ENCODE measurements at places on chromosomes 2 and 18. TPM values are rescaled to one million over a fixed set of nuclear protein-coding genes. Genes with fewer than 3 reads are reported as not detected.

The TRIM43 gene
- total RNA-seq, result not detected

The ZEB2 gene
- 232 TPM for total RNA-seq

The GNAL gene
- total RNA-seq, result 0.12 TPM

The SLC4A1AP gene
- 25.6 TPM for total RNA-seq

The ERLEC1 gene
- 22.9 TPM for total RNA-seq

The SMPD4 gene
- total RNA-seq, result 67.5 TPM

The SNED1 gene
- total RNA-seq, result 346 TPM

The HOXD3 gene
- not detected for total RNA-seq

The EFEMP1 gene
- total RNA-seq, result not detected

- DNase-seq, result no peak
These were observed 21.2 kb downstream of the NPPC start for GRCh38 chr2:231905026-231905425.

- no peak for DNase-seq
These were observed 129.6 kb upstream of the CNGA3 start for GRCh38 chr2:98216616-98217015.

DNA sequence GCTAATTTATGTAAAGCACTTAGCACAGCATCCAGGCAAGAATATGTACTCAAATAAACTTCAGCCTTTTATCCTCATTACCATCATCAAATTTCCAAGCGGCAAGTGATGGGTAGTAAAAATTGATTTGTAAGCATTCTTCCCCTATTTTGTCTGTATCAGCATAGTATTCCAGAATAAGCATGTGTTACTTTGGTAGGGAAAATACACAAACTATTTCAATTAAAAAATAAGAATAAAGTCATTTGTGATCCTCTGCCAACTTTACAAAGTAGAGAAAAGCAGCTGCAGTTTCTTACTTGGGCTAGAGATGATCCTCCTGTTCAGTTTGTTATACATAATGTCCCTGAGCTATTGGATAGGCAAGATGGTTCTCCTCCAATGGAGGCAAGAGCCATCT lies 493.2 kb downstream of the ZEB2 start:
- no peak for DNase-seq

DNA sequence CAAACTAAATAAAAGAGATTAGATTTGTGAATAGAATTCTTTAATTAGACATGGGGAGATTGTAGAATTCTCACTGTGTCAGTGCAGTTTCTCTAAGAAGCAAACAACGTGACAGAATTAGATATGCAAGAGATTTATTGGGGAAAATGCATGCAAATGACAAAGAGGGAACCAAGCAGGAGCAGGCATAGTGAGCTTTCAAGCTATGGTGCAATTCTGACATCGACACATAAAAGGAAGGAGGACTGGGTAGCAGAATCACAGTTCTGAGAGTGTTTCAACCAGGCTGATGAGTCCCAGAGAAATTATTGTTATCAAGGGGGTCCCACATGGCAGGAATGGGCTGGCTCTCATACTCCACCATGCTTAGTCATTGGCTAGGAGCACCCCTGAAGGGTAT lies 338.4 kb downstream of the FIGN start:
- DNase-seq, result no peak

- DNase-seq, result peak; percentile 62
These were observed 11.6 kb upstream of the RBFA start for GRCh38 chr18:80022613-80023012.

DNA sequence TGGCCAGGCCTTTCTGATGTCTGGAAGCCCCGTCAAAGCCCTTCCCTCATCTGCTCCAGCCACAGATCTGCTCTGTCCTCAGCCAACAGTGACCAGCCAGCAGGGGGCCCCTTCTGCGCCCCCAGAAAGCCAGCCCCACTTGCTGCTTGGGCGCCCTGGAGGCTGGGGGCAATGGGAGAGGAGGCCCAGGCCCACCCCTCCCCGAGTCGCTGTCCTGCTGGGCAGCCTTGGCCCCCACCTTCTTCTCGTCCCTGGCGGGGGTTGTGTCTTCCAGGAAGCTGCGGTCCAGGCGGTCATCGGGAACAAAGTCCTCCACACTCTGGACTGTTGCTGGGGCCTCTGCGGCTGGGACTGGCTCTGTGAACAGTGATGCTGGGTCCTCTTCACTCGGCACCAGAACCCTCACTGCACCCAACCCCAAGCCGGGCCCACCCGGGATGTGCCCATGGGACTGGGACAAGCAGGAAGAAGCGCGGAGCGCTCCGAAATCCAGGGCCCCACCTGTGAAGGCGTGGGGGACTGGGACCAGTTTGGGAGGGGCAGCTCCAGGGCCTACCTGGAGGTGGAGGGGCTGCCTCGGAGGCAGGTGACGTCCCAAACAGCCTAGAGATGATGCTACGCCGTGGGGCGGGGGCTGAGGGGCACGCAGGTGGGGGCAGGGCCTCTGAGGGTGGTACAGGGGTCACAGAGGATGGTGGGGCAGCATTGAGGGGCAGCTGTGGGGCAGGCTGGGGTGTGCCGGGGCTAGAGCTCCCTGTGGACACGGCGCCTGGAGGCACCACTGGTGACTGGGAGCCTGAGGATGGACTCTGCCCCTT lies 257.6 kb downstream of the ANKRD30B start:
- no peak for DNase-seq

GRCh38 chr18:40258311-40258710 lies 1696.7 kb upstream of the PIK3C3 start:
- DNase-seq, result no peak

- DNase-seq, result no peak
These were observed 10.7 kb downstream of the FN1 start for GRCh38 chr2:215425021-215425782.

DNA sequence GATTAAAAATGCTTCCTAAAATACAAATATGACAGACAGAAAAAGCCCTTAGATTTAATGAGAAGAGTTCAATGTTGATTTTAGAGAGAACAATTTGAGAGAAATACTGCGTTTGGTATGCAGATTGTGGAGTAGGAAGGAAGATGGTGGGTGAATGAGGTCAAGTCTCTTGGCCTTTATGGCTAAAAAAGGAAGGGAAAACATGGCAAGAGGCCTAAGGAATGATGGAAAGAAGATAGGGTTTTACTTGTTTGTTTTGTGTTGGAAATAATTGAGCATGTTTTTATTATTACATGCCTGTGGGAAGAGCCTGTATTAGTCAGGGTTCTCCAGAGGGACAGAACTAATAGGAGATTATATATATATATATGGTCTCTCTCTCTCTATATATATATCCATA lies 318.1 kb downstream of the TRIB2 start:
- no peak for DNase-seq

GRCh38 chr2:28228434-28228995 lies 164.1 kb upstream of the FOSL2 start:
- no peak for DNase-seq

- DNase-seq, result no peak
These were observed 189.3 kb downstream of the ANAPC1 start for GRCh38 chr2:111694700-111695101.

- no peak for DNase-seq
These were observed 14.8 kb downstream of the AFTPH start for GRCh38 chr2:64538764-64539433.

DNA sequence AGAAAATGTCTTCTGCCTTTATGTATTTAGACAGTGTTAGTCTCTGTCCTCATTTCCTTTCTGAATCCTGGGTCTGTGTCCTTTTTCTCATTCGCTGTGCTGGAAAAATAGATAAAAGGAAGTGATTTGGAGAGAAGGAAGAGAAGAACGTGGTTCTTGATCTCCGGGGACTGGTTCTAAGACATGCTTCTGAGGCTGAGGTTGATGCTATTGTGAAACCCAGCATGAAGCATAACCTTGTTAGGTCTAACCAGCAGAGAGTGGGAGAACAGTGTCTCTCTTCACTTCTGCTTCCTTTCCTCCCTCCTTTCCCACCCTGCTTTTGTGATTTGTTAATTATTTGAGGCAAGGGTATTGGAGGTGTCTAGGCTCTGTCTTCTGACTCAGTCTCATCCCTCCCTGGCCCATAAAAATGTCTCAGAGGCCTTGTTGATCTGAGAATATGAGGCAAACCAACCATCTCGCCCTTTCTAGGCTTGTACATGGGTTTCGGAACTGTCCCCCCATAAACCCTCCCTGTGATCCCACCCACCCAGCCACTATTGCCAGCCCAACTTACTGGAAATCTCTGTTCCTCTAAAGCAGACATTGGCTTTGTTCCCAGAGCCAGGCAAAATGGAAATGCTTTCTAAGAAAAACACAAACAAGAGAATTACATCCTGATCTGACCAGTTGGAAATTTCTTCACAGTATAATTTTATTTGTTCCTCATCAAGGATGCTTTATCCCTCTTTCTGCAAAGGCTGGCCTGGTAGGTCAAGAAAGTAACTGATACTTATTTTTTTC lies 360.6 kb upstream of the TNP1 start:
- no peak for DNase-seq

- DNase-seq, result no peak
These were observed 278.4 kb downstream of the AGPS start for GRCh38 chr2:177670791-177671535.

GRCh38 chr2:99072551-99072950 lies 69.0 kb upstream of the C2orf15 start:
- no peak for DNase-seq

DNA sequence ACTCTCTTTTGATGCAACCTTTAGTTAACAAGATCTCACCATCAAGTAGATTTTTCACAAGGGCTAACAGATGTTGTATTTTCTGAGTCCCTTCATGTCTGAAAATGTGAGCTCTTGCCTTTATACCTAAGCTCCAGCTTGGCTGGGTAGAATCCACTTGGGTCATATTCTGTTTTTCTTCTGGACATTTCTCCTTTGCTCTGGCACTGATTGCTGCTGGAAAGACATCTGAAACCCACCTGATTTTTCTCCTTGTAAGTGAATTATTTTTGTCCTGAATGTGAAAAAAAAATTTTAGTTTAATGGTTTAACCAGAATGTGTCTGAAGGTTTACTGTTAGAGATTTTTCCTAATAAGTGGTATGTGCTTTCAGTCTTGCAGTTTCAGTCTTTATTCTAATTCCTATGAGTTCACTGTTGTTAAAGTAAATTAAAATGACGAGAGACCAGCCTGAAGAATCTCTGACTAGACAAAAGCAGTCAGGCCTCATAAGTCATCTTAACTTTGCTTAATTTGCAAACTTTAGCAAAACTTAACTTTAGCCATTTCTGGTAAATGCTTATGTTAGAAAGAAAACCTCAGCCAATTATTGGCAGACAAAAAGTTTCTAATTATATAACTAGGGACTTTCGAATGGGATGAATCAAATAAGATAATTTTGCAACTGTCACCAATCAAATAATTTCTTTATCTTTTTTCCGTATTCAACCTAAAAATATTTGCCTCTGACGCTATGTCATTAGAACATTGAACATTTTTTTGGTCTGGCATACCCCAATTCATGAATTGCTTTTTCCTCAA lies 70.8 kb downstream of the ACAA2 start:
- DNase-seq, result no peak

DNA sequence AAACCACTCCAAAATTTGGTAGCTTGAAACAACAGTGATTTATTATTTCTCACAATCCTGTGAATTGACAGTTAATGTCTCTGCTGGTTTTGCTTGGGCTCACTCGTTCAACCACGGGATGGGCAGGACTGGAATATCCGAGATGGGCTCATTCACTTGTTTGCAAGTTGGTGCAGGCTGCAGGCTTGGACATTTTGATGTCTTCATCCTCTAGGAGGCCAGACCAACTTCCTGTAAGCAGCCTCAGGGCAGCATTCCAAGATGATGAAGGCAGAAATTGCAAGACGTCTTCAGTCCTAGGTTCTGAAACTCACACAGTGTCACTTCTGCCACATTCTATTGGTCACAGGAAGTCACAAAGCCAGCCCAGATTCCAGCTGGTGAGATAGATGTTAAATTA lies 47.1 kb downstream of the GPR39 start:
- DNase-seq, result no peak

GRCh38 chr2:159922563-159922962 lies 124.6 kb upstream of the CD302 start:
- DNase-seq, result no peak

DNA sequence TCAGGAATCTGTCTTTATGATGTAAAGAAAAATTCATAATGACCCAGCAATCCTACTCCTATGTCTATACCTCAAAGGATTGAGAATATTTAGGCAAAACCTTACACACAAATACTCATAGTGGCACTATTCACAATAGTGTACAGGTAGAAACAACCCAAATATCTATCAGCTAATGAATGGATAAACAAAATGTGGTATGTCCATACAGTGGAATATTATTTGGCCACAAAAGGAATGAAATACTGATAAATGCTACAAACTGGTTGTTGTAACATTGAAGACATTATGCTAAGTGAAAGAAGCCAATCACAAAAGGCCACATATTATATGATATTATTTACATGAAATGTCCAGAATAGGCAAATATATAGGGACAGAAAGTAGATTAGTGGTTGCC lies 24.7 kb downstream of the PDK1 start:
- no peak for DNase-seq

DNA sequence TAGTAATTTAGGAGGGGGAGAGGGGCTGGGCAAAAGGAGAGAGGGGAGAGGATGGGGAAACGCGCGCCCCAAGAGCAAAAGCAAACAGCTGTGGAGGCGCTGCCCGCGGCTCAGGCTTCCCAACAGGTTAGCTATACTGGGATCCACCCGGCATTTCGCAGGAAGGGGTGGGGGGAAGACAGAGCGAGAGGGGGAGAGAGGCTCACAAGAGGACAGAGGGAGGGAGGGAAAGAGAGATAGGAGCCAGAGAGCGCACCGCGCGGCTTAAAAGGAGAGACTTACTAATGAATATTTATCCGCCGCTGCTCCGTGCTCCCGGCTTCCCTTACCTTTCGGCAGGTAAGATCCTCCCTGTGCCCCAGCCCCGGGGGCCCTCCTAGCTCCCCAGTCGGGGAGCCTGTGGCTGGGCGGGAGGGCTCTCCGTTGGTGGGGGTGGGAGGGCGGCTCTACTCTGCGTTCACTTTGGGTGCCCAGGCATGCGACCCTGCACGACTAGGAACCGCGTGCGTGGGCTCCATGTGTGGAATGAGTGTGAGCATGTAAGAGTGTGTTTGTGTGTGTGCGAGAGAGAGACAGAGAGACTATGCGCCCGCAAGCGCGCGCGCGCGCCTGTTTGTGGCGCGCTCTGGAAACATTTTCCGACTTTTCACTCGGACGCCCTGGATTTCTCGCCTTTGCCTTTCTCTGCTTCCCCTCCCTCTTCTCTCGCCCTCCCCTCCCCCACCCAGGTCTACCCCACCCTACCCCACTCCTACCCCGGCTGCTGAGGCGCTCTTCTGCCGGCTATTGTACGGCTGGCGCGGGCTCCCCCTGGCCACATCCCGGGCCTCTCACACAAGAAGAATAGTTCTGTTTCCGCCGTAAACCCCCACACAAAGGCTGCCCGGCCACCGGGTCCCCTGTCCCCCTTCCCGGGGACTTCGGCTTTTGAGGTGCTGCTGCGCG lies 7.2 kb upstream of the SIX3 start:
- DNase-seq, result peak; percentile 27

GRCh38 chr2:144595279-144595678 lies 75.4 kb upstream of the ZEB2 start:
- no peak for DNase-seq

- no peak for DNase-seq
These were observed 19.9 kb downstream of the EPAS1 start for GRCh38 chr2:46317094-46317486.

- no peak for DNase-seq
These were observed 160.9 kb upstream of the TTC39C start for GRCh38 chr18:23853448-23854195.

- DNase-seq, result peak; percentile 22
These were observed 735 bp downstream of the NRP2 start for GRCh38 chr2:205682971-205683501.
